BJ (cell line): ENCODE measurements at places on chromosomes 12 and 14. TPM values are rescaled to one million over a fixed set of nuclear protein-coding genes. Genes with fewer than 3 reads are reported as not detected.
A peak's percentile ranks its signal among the peaks of the same experiment; 100 is the strongest.

GRCh38 chr14:61080591-61081010 lies 99.6 kb downstream of the SLC38A6 start:
- peak; percentile 98 for DNase-seq

GARIN6 gene
- not detected in 2 replicates for polyA plus RNA-seq

GRCh38 chr12:104371043-104371870 lies 67.7 kb downstream of the EID3 start:
- no peak for DNase-seq

DNA sequence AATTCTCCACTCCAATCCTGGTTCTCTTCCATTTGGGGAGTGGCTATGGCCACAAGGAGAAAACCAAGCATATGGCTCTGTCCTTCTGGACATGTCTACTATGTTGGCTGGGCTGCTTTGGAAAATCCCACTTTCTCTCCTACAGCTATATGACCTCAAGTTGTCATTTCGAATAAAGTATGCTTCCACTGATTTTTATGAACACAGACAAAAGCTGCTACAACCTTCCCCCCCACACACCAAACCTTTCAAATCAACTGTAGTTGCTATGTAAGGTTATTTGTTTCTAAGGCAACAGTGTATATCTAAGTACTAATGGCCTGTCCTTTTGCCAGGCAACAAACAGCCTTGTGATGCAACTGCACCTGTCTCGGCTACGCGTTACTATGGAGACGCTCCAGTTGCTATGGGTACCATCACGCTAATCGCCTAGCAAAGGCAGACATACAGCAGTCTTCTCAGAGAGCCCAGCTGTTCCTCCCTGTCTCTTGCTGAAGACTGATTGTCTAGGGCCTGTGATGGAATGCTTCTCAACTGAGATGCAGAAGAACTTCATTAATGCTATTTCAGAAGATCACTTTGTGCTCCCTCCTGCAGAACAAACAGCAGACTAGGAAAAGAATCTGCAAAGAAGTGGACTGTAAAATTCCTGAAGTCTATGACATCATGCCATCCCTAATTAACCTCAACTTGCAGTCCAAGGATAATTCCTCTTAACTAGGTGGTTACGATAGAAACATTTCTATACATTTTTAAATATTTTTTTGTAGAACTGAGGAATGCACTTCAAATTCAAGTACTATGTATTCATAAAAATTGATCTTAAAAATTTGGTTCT lies 67.6 kb downstream of the FOXN3 start:
- no peak for DNase-seq

DNA sequence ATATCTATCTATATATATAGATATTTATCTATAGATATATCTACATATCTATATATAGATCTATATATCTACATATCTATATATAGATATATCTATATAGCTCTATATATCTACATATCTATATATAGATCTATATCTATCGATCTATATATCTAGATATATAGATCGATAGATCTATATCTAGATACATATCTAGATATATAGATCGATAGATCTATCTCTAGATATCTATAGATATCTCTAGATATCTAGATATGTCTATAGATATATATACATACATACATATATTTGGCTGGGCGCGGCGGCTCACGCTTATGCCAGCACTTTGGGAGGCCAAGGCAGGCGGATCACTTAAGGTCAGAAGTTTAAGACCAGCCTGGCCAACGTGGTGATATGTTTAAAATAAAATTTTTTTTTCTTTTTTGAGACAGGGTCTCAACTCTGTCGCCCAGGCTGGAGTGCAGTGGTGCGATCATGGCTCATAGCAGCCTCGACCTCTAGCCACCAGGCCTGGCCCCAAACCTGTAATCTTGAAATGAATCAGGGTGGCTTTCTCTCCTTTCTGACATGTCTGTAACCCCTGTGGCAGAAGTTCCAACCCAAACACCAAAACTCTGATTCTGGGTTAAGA lies 18.1 kb downstream of the ARPC3 start:
- DNase-seq, result no peak

- DNase-seq, result peak; percentile 46
Measured at GRCh38 chr12:93089805-93090569, 160.9 kb upstream of the EEA1 start.

- no peak for DNase-seq
Measured at GRCh38 chr12:48823281-48823680, 5.0 kb downstream of the CACNB3 start.

FGF23 gene
- not detected in 2 replicates for polyA plus RNA-seq

NELL2 gene
- polyA plus RNA-seq, result 0.16 and 0.23 TPM in 2 replicates

DNA sequence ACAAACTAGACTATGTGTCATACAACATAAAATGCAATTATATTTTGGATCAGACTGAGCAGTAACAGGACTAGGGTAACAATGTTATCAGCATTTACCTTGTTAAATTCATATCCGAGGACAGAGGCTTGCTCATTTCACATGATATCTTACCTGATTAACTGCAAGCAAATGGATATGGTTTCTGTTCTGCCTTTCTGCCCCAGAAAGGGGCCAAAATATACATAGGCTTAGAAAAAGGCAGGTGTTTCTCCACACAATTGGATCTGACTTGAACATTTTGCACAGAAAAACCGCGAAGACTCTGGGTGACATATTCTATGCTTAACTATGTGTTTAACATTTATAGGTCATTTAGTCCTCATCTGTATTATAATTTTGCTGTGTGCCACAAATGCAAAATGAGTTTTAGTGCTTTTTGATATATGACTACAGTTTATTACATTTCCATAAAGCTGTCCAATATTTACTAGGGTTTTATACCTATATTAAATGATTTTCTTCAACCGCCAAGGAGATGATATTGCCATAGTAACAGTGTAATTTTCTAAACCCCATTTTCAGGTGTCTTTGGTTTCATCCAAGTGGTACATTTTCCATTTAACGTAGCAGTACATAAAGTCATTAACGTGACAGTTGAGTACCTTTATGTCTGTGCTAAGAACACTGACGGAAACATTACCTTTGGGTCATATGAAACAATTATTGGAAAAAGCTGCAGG lies 249.3 kb upstream of the KRR1 start:
- no peak for DNase-seq

RPGRIP1 gene
- not detected in 2 replicates for polyA plus RNA-seq

DNA sequence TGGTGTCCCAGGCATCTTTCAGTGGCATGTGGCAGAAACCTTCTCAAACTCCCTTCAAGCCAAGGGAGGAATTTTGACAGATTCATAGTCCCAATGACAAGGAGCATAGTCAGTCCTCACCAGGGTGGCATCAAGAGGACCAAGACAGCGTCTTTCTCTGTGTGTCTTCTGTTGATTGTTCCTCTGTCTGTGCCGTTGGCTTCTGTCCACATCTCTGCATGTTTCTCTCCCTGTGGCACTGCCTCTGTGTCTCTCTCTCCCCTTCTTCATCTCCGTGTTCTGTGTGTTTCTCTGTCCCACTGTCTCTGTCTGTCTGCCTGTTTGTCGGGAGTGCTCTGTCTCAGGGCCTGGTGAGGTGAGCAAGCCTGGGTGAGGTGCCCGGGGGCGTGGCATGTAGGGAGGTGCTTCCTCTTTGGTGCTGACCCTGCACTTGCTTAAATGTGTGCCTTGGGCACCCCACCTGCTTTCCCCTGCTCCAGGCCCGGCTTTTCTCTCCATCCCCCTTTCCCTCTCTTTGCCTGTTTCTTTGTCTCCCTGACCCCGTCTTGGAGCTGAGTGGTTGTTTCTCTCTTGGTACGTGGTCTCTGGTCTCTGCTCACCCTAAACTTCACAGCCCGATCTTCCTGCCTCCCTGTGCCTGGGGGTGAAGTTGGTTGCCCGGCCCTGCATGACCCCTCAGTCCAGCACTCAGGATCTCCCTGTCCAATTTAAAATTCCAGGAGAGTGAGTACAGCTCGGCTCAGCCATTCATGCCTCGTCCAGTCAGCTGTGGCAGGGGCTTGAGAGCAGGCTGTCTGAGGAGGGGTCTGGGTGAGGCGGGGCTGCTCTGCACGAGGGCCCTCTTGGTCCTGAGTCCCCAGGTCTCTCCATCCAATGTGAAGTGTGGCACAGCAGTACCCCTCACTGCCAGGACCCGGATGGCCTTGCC lies 28.5 kb downstream of the JDP2 start:
- DNase-seq, result no peak

FAIM2 gene
- 1.4 and 3.6 TPM in 2 replicates for polyA plus RNA-seq

DNA sequence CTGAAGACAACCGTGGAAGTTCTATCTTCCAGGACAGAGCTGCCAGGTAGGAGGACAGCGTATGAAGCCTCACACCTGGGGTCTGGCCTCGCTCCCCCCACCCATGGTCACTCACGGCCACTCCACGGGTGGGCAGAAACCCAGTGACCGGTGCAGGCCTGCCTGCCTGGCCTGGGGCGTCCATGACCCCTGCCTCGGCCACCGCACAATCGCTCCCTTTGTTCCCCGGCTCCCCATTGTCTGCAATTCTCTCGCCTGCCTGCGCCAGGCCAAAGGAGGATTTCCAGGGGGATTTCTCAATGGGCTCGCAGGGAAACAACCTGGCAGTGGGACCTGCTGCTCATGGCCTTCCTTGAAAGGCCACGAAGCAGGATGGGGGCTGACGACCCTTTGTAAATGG lies 22.6 kb downstream of the CCDC85C start:
- DNase-seq, result no peak

- DNase-seq, result no peak
Measured at GRCh38 chr12:54390668-54391551, 6.4 kb upstream of the ZNF385A start.

ETFBKMT gene
- 0.94 and 1.5 TPM in 2 replicates for polyA plus RNA-seq
